ENCODE measurements at places on chromosomes 7 and 10. TPM values are rescaled to one million over a fixed set of nuclear protein-coding genes. Genes with fewer than 3 reads are reported as not detected.

- H3K27me3 ChIP-seq = no peaks in the 10 kb centered on the region
- DNase-seq = no peak
- no peaks in the 10 kb centered on the region for H3K4me1 ChIP-seq
- H3K4me3 ChIP-seq = no peak overlapping the region
Observed at GRCh38 chr7:159099711-159100231, 44.9 kb downstream of the VIPR2 start.

The FAM180A gene
- polyA plus RNA-seq = not detected

The FOXP2 gene
- 2.9 TPM for polyA plus RNA-seq

DNA sequence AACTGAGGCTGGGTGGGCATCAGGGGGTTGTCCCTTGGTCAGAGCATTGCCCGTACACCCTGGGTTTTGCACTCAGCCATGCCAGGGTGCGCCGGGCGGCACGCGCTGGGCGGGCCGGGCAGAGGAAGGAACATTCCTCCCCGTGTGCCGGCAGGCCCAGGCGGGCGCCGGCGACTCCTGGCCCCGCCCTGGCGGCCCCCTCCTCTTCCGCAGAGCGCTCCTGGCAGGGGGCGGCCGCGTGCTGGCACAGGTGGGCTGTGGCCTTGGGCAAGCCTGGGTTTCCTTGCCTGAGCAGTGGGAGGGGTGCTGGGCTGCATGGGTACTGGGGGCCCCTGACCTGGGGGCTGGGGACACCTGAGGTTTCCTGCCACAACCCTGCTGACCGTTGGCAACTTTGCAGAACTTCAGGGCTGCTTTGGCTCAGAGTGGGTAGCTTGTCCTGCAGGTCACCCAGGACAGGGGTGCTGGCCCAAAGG lies 3.9 kb downstream of the LFNG start:
- H3K4me3 ChIP-seq = no peak overlapping the region
- no peaks in the 10 kb centered on the region for H3K27me3 ChIP-seq
- H3K27ac ChIP-seq = no peak overlapping the region

The ADIRF gene
- polyA plus RNA-seq = 2.5 TPM

DNA sequence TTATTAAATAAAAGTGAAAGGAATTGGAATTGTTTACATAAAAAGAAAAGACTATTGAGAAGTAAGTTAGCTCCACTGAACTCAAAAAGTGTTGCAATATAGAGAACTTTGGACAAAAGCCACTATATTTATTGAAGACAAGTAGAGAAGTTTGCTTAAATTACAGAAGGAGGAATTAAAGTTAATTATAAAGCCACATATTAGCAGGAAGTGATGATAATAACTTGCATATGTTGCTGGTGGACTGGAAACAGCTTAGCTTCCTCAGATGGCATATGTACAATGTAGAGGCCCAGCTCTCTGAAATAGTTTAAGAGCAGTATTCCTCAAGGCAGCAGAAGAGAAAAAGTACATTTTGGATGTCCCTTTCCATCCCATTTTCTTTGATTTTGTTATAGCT lies 400.7 kb downstream of the GATA3 start:
- no peaks in the 10 kb centered on the region for H3K36me3 ChIP-seq
- DNase-seq = no peak
- no peak overlapping the region for H3K4me3 ChIP-seq
- no peaks in the 10 kb centered on the region for H3K27me3 ChIP-seq
- H3K4me1 ChIP-seq = no peaks in the 10 kb centered on the region
- no peak overlapping the region for H3K27ac ChIP-seq

- no peak overlapping the region for H3K4me3 ChIP-seq
- no peaks in the 10 kb centered on the region for H3K27me3 ChIP-seq
- no peaks in the 10 kb centered on the region for H3K36me3 ChIP-seq
Observed at GRCh38 chr7:51229620-51230323, 86.8 kb downstream of the COBL start.

DNA sequence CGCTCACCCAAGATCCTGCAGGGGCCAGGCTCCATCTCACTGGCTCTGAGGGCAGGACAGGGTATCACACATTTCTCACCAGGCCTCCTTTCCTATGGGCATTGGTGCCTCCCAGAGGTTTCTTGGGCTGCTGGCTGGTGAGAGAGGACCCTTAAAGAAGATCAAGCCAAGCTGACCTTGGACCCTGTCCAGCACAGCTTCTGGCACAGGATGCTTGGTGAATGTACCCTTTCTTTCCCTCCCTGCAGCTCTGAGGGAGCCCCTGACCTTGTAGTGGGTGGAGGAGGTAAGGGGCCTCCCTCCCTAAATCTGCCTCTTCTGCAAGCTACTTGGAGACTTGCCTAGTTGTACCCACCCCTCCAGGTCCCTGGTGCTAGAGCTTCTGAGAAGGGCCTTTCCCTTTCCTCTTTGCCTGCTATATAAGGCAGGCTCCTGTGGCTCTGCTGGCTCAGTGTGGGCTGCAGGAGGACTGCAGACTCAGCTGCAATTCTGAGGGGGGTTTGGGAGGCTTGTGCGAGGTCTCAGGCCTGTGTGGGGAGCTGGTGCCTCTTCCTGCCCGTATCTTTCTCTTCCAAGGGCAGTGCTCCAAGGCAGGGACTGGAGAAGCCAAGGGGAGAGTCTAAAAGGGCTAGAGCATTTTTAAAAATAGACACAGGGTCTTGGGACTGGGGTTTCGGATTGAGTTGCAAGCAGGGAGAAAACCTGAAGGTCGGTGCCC lies 11.7 kb upstream of the TRIM8 start:
- H3K36me3 ChIP-seq = no peaks in the 10 kb centered on the region
- no peak overlapping the region for H3K4me3 ChIP-seq
- no peaks in the 10 kb centered on the region for H3K4me1 ChIP-seq
- no peak for DNase-seq
- H3K27me3 ChIP-seq = no peaks in the 10 kb centered on the region
